Thymus (tissue), 14 donors: ENCODE measurements at places on chromosomes 5 and 9.

DNA sequence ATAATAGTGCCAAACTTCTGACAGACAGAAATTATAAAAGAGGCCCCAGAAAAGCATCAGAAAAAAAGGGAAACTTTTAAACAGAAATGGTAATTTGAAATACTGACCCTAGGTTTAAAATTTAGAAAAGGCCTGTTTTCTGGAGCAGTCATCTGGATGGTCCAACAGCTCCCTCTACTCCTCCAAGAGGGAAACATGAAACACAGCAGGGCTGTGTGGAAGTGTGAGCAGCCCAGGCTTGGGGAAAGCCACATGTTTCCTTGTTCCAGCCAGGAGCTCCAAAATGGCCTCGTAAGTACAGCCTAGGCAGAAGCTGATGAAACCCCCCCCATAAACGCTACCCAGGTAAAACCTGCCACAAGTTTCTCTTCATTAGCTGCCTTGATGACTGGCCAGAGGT is 499.3 kb upstream of the ADAMTS16 start:
- H3K4me1 ChIP-seq, result no peaks in the 10 kb centered on the region
- DNase-seq, result no peak
- H3K27me3 ChIP-seq, result no peaks in the 10 kb centered on the region
- no peaks in the 10 kb centered on the region for H3K36me3 ChIP-seq

DNA sequence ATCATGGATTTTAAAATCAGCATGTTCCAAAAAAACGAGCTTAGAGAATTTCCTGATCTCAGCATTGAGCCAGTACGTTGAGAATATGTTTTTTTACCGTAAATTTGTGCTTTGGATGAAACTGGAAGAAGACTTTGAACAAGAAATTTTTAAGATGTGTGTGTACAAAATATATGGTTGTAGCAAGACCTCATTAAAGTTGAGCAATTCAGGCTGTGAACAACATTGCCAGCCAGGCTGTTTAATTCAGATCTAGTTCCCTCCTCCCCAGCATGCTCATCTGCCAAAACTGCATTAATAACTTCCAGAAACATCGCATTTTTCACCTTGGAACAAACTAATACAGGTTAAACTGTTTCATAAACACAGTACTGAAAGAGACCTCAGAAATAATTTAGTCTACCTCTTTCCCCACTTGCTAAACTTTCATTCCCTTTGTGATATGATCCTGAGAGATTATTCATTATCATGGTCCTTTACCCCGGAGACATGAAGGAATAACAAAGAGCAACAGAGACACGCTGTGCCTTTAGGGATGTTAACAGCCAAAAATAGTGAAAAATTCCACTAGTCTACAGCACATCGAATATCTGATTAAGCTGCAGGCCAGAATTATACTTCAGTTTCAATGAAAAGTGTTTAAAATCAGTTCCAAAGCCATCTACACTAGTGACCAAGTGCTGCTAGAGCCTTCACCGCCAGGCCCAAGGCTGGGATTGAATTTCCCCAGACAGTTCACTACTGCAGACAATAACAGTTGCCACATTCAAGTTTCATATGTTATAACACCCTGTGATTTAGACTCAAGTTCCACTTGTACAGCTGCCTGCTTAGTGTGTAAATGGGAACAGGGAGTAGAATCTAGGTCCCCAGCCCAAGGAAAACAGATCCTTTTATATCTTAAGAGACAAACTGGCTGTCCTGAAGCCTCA is 89.6 kb downstream of the EFNA5 start:
- no peaks in the 10 kb centered on the region for H3K27me3 ChIP-seq
- H3K4me1 ChIP-seq, result no peaks in the 10 kb centered on the region
- H3K27ac ChIP-seq, result no peak overlapping the region
- no peak overlapping the region for H3K4me3 ChIP-seq
- no peaks in the 10 kb centered on the region for H3K36me3 ChIP-seq

- no peak overlapping the region for H3K27ac ChIP-seq
- no peak for DNase-seq
- H3K36me3 ChIP-seq, result no peaks in the 10 kb centered on the region
- H3K27me3 ChIP-seq, result no peaks in the 10 kb centered on the region
- no peaks in the 10 kb centered on the region for H3K4me1 ChIP-seq
Observed at GRCh38 chr5:27706832-27707231, 668.4 kb upstream of the CDH9 start.

GRCh38 chr9:118100529-118101419 is 396.6 kb downstream of the TLR4 start:
- no peak overlapping the region for H3K27ac ChIP-seq
- no peaks in the 10 kb centered on the region for H3K27me3 ChIP-seq
- H3K4me1 ChIP-seq, result no peaks in the 10 kb centered on the region
- H3K4me3 ChIP-seq, result no peak overlapping the region
- no peaks in the 10 kb centered on the region for H3K36me3 ChIP-seq
